ENCODE measurements at places on chromosomes 1 and 21.

- DNase-seq = no peak
Measured at GRCh38 chr1:218123968-218124367, 161.1 kb upstream of the RRP15 start.

GRCh38 chr1:219109424-219110018 is 64.2 kb upstream of the LYPLAL1 start:
- DNase-seq = no peak

- DNase-seq = no peak
Measured at GRCh38 chr1:163933437-163933836, 611.7 kb downstream of the NUF2 start.

DNA sequence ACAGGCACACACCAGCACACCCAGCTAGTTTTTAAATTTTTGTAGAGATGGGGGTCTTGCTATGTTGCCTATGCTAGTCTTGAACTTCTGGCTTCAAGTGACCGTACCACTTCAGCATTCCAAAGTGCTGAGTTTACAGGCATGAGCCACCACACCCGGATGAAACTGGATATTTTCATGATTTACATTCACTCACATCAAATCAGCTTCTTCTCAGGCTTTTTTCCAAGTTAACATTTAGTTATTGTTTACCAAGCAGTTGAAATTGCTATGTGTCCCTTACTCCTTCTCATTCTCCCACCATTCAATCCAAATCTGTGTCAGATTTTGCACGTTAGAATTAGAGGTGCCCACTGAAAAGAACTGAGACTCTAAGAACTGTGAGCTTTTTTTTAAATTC is 18.4 kb downstream of the RIT1 start:
- DNase-seq = no peak

DNA sequence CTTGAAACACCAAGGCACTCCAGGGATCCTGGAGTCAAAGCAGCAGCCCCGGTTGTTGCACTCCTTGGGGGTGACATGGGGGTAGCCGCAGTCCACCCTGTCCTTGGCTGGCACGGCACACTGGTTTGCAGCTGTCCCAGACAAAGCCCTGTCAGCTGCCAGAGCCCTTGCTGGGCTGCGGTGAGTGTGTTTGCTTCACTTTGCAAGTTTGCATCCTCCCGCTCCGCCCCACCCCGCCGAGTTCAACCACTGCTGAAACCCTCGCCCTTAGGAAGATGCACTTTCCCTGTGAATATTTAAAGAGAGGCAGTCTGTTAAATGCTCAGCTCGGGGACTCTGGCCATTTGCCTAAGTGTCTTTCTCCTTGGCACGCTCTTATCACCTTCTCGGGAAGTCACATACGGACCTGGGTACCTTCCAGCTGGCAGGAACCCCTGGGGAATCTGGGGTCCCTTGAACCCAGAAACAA is 1.7 kb downstream of the TFF3 start:
- DNase-seq = no peak

DNA sequence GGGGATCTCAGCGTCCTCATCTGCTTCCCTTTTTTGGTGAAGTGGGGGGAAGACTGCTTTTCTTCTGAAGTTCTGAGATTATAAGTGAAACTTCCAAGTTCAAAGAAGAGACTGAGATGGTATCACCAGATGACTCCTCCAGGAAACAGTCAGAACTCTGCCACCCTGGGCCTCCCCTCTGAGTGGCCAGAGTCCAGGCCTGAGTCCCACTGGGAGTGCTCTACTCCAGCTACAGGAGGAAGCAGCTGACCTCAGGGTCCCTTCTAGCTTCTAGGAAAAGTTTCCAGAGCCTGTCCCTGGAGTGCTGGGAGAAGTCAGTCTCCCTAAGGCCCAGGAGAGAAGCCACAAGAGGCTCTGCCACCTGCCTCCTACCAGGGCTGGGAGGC is 104.7 kb downstream of the CASZ1 start:
- peak; percentile 27 for DNase-seq

Measured in stimulated activated naive B cell treated with anti-CD40 and anti-IgM and Interleukin-4, amounts not matched to agents 10 μg/mL and 1 μg/mL and 100 μg/mL, for 72 hours (primary cell).